HS-5 (cell line): ENCODE measurements at places on chromosomes 13 and 19.

GRCh38 chr13:102441085-102441484 is 39.2 kb upstream of the FGF14 start:
- no peak for DNase-seq

DNA sequence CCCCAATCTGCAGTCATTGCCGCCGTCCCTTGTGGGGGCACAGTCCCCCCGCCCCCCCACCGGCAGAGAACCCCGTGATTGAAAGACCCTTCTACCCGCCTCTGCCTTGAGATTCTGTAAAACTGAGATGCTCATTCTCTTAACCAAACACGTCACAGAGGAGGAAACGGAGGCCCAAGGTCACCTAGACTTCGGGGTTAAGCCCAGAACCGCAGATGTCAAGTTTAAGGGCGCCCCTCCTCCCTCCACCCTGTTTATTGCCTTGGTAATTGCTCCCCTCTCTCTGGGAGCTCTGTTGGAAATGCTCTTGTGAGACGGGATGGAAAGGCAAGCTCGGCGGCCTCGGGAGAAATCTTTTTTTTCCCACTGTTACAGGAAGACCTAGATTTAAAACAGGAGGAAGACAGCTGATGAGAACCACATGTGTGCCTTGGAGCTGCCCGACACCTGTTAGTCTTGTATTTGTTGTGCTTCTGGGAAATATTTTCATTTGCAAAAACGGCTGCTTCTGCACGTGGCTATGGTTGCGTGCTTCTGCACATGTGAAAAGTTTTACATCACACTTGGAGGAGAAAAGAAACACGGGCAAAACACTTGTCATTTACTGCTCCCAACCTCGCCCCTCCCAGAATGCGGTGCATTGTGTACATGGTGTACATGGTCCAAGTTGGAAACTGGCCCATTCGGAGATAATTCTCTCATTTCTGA is 1.1 kb upstream of the MED26 start:
- DNase-seq: no peak

DNA sequence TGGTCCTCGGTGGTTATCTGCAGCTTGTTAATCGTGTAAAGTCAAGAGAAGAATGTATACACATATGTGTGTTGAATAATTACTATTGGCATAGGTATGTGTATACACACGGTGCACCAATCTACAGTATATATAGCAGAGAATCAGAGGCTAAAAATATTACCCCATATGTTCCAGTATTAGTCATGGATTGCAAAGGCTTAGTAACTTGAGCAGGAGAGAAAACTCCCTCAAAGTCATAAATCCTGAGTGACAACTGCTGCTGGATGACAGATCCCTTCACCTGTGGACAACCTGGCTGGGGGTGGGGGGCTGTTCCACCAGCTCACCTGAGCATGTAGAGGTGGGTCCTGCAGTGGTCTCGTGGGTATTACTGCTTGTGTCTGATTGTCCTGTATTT is 185.0 kb downstream of the ZNF536 start:
- no peak for DNase-seq

DNA sequence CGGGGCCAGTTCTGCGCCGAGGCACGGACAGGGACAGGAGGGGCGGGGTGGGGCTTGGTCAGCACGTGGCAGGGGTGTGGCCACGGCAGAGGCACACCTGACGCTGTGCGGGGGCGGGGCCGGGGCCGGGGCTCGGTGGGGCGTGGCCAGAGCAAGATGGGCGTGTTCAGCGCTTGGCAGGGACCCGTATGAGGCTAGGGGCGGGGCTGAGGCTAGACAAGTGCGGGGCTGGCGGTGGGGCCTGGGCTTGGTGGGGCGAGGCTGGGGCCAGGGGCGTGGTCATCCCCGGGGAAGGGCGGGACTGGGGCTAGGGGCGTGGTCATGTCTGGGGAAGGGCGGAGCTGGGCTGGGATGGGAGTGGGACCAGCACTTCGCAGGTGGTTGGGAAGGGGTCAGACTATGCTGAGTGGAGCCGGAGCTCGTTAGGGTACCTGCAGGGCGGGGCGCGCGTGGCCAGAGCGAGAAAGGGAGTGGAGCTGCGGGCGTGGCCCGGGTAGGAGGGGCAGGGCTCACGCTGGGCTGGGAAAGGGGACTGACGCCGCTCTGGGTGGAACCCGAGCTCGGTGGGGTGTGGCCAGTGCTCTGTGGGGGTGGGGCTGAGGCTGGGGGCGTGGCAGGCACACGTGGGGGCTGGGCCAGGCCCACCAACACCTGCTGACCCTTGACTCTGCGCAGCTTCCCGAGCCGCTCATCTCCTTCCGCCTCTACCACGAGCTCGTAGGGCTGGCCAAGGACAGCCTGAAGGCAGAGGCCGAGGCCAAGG is 12.8 kb downstream of the POLR2E start:
- DNase-seq: no peak

GRCh38 chr19:29323021-29323430 is 110.1 kb upstream of the UQCRFS1 start:
- DNase-seq: no peak

- no peak for DNase-seq
These were observed 72.8 kb downstream of the ATP7B start for GRCh38 chr13:51938454-51938853.

DNA sequence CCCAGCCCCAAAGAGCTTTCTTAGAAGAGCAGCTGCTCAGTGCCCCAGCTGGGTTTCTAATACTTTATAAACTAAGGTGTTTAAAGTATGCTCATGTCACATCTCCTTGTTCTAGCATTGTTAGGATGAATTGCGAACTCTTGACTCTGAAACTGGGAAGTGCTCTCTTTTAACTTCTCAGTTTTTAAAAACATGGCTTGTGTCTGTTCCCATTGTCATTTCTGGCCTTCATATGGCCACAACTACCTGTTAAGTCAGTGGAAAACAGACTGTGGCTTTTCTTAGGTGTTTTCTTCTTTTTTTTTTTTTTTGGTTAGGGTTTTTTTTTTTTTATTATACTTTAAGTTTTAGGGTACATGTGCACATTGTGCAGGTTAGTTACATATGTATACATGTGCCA is 164.7 kb downstream of the KCNRG start:
- no peak for DNase-seq

DNA sequence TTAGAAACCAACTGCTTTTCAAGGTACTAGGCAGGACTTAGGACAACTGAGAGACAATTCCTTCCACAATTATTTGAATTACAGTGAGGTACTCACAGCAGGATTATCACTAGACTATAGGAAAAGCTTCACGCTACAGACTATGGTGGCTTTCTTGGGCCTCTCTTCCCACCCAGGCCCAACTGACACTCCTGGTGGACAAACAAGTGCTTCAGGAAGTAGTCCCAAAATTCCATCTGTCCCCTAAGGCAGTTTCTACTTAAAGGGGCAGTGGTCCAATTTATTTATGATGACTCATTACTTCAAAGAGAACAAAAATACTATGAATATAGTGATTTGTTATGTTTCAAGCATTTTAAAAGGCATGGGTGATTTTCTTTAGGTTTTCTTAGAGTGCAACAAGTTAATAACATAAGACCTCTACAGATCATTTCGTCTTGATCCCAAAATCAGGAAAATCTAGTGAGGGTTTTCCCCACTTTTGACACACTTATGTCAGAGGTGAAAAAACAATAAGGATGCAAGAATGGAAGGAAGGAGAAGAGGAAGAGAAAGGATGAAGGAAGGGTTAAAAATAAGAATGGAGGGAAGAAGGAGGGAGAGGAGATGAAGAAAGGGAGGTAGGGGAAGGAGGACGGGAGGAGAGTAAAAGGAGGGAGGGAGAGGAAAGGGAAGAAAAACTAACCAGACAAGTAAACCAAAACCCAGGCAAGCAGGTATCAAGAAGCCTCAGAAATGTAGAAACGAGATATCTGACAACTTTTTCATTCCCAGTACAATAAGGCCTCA is 100.7 kb downstream of the SERP2 start:
- DNase-seq: no peak

GRCh38 chr19:51714848-51715247 is 8.9 kb downstream of the HAS1 start:
- no peak for DNase-seq

DNA sequence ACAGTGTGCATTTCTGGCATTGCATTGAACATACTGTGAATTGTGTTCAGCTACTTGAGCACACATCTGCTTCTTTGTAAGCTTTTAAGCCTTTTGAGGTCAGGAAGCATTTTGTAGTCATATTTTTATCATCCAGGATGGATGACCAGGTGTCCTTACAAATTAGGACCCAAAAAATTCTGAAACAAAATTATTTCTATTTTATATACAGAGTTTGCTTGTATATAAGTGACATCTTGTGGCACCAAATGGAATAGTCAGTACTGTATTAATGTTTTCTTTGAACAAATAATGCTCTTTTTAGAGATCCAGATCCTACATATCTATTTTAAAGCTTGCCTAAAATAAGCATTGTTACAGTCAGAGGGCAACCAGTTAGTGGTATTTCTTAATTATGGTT is 9.5 kb upstream of the SUPT20H start:
- no peak for DNase-seq

- DNase-seq: no peak
These were observed 24.1 kb upstream of the CASP14 start for GRCh38 chr19:15025217-15025616.

GRCh38 chr13:41707194-41707821 is 250.0 kb downstream of the RGCC start:
- DNase-seq: no peak

GRCh38 chr19:14091813-14092462 is 1.4 kb upstream of the SAMD1 start:
- DNase-seq: no peak

DNA sequence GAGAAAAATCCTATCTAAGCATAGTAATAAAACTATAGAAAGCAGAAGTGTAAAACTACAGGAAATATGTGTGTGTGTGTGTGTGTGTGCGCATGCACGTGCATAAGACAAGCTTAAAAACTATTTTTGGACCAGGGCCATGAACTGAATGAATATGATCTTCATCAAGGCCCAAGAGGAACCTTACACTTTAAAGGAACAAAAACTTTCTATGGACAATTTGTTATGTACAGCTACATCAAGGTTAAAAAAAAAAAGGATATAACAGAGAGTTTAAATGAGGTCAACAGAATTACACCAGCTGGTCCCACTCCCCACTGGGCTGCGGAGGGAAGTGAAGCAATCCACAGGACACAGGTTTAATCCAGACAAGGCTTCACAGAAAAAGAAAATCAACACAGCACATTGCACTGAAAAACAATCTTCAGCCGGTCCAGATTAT is 151.1 kb downstream of the LHFPL6 start:
- DNase-seq: no peak

DNA sequence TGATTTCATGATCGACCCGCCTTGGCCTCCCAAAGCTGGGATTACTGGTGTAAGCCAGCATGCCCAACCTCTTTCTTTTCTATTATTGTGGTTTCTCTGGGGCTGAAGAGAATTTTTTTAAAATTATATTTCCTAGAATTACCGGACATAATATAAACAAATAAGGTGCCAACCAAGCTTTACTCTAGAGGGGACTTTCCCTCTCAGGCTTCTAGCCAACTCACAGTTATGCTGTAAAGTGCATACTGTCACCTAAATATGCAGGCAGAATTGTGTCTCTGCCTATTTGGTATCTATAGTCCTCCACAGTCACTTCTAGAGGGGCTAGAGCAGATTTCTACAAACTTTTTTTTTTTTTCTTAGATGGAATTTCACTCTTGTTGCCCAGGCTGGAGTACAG is 41.6 kb upstream of the ZNF681 start:
- no peak for DNase-seq

GRCh38 chr13:55569082-55569481 is 1571.6 kb upstream of the PRR20A start:
- no peak for DNase-seq

- DNase-seq: no peak
These were observed 8.5 kb downstream of the ILF3 start for GRCh38 chr19:10662384-10663251.

GRCh38 chr13:35851356-35851755 is 279.8 kb downstream of the DCLK1 start:
- no peak for DNase-seq

DNA sequence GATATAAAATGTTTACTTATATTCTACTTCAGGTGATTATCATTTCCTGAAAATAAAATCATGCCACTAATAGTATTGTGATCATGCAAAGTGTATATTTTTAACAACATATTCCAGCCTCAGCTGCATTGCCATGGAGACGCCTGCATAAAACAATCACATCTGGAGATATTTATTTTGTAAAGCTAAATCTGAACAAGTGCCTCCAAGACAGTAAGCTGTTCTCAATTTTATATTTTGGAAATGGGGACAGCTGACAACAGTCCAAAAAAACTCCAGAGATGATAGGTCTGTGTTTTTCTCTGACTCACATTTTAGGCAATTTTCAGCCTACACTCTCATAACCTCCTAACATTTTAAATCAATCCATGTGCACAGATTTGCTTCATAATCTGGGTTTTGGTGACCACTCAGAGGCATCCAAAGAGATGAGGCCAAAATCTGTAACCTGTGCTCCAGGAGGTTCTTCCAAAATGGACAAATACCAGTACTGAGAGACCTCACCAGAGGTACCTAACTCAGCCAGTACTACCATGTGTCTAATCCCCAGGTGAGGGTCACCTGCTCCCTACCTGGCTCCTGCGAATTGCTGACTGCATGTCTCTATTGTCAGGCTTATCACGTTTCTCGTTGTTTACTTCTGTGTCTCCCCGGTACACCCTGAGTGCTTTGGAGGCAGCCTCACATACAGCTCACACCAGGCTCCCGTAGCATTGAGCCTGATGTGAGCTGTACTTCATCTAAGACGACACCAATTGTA is 62.7 kb downstream of the COL4A1 start:
- DNase-seq: no peak

DNA sequence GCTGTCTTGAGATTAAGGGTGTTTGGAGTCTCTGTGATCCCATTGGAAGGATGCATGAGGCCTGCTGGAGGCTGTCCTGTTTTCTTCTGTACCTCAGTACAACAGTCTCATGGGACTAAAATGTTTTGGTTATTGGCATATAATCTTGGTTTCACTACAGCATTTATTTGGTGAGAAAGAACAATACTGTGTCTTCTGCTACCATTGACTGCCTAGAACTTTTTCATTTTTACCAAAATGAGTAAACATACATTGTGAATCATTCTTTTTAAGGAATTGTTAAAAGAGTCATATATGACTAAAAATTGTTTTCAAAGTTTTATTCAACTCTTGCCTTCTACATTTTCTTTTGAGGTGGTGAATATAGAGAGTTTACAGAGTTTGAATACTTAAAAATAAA is 459.8 kb downstream of the GPC6 start:
- DNase-seq: no peak

DNA sequence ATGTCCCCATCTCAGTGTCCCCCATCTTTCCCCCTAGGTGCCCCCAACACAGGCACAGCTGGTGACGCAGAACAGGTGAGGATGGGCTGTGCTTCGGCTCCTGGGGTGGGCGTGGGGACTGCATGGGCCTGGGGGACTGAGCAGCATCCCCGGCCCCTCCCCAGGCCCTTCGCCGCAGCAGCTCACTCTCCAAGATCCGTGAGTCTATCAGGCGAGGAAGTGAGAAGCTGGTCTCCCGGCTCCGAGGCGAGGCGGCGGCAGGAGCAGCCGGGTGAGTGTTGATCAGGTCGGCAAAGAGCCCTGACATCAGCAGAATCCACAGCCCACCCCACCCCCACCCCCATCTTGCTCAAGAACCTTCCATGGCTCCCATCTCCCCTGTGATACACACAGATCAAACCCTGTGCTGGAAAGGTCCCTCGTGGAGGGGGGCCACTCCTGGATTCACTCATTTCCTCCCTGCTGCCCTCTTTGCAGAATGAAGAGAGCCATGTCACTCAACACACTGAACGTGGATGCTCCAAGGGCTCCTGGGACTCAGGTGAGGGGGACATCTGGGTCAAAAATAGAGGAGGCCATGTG is 10.0 kb downstream of the KLC3 start:
- no peak for DNase-seq
